ENCODE measurements at places on chromosomes 7 and 10.

- no peak for DNase-seq
These were observed 4.3 kb downstream of the SFXN3 start for GRCh38 chr10:101035314-101035713.

GRCh38 chr10:87593702-87594101, 66.0 kb upstream of the PAPSS2 start:
- DNase-seq, result no peak

DNA sequence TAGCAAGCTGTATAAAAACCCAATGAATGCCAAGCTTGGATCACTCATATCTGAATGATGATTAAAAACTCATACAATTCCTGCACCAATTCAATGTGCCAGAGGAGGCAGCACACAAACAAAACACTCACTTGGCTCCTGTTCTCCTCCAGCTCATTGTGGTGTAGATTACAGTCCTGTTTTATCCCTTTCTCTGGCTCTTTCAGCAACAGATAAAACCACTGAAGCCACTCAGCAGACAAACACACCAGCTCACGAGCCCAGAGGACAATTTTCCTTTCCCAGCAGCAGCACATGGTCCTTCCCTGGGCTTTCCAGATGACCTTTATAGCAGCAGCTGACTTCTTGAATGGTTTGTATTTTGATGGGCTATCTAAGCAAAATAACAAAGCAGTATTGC, 107.3 kb upstream of the STARD3NL start:
- no peak for DNase-seq

GRCh38 chr7:142405122-142405765, 147.4 kb upstream of the PRSS58 start:
- no peak for DNase-seq

DNA sequence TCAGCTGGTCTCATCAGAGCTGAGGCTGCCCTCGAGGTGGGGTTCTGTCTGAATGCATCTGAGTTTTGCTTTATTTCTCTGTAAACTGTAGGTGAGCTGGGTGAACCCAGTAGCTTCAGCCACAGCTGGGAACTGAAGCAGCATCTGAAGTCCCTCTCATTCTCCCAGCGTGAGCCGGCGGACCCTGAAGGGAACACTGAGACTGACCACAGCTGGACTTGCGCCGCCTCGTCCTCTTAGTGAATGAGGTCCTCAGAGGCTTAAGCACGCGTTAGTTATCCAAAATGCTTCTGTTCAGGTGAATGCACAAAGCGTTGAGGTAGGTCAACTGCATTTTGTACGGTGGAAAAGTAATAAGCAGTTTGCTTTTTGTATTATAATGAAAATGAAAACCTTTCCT, 76.6 kb downstream of the AMZ1 start:
- no peak for DNase-seq

DNA sequence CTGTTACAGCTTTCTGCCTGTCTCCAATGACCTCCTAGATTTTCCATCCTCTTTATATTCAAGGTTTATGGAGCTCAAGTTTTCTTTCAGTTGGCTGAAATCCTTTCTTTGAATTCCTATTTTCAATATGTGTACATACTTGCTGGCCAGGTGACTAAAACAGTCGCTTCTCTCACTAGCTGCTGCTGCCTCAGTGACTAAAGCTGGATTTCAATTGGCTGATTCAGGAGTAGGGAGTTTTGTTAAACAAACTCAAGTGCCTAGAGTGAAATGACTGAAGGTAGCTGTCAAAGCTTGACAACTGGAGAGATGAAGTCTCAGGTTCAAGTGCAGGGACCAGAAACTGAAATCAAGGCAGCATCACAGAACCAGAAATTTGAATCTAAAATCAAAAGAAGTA, 6.7 kb upstream of the POLR1F start:
- no peak for DNase-seq

DNA sequence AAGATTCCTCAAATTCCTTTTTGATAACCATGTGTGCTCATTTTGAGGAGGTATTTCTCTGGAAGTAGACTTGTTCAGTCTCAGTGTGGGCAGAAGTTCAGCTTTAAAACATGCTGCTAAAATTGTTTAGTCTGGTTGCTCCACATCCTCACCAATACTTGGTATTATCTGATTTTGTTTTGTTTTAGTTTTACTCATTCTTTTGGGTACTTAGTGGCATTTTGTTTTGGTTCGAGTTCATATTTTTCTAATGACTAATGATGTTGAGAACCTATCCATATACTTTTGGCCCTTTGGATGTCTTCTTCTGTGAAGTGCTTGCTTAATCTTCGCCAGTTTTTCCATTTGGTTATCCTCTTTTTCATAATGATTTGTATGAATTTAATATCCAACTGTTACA, 694.2 kb upstream of the FZD8 start:
- no peak for DNase-seq

DNA sequence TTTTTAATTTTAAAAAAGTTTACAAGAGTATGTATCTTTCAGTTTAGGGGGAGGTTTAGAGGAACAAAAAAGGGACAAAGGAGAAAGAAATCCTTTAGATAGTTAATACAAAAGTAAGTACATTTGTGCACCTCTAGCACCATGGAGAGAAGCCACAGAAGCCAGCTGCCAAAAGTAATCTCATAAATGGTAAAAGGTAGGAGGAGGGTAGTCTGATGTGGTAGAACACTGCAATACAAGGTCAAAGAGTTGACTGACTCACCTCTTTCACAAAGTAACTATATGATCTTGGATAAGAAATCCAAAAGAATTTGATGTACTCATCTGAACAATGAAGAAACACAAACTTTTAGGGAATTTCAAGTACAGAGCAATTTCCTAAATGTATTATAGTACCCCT, 68.1 kb downstream of the CNOT4 start:
- no peak for DNase-seq

DNA sequence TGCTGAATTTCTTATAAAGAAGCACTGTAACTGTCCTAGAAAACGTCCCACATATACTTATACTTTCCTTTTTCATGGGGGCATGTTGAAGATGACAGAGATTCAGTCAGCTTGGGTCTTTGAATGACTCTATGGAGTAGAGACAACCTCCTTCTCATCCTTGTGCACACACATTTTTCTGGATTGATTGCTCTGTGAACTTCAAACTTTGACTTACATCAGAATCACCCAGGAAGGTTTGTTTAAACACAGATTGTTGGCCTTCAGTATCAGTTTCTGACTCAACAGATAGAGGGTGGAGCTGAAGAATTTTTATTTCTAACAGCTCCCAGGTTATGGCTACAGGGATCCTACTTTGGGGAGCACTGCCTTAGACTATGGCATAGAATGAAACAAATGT, 97.6 kb upstream of the DGKB start:
- no peak for DNase-seq

GRCh38 chr10:3995302-3996210, 210.5 kb upstream of the KLF6 start:
- DNase-seq, result no peak

- DNase-seq, result no peak
These were observed 14.9 kb upstream of the ADGRA1 start for GRCh38 chr10:133072720-133073390.

DNA sequence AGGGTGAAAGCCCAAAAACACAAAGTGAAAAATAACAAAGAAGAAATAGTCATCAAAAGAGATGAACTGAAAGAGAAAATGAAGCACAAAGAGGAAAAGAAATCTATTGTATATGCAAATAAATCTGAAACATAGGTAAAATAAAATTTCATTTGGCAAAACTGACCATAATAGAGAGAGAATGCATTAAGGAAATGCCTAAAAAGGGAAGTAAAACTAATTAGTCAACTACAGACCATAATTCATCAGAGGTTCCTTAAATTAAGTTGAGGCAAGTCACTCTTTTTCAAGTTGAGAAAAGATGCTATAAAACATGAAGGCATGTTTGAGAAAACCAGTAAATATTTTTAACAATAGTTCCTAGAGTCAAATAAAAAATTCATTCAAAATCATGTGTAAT, 233.3 kb downstream of the LRRN3 start:
- DNase-seq, result no peak

DNA sequence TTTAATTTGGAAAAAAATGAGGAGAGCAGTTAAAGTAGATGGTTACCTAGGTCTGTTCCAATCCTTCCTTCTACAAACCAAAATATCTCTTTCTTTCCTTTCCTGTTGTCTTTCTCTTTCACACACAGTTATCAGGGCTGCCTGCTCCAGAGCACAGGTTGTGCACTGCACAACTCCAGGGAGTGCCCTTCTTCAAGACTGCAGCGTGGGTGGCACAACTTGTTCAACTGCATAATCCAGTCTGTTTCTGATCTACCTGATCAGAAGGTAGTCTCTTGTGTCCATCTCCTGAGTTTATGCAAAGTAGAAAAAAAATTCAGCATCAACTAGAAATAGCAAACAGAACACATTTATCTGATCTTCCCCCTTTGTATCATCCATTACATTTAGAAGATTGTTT, 78.1 kb upstream of the COL13A1 start:
- no peak for DNase-seq

- DNase-seq, result no peak
These were observed 103.0 kb upstream of the KIF5B start for GRCh38 chr10:32159264-32159663.

- DNase-seq, result no peak
These were observed 15.9 kb upstream of the TMEM72 start for GRCh38 chr10:44895280-44895679.

DNA sequence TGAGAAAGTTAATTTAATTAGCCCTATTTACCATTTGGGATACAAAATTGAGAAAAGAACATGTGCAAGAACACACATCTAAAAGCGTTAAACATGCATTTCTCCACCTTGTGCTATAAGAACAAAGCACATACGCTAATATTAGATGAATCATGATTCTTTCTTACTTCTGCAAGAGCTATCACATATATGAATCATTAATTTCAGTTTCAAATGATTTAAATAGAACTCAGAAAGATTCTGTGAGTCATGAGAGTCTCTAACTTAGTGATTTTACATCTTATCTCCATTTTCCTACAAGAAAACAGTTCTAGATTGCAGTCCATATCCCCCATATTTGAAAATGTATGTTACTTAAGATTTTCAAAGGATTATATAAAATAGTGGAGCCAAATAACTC, 173.9 kb downstream of the RNLS start:
- DNase-seq, result no peak

DNA sequence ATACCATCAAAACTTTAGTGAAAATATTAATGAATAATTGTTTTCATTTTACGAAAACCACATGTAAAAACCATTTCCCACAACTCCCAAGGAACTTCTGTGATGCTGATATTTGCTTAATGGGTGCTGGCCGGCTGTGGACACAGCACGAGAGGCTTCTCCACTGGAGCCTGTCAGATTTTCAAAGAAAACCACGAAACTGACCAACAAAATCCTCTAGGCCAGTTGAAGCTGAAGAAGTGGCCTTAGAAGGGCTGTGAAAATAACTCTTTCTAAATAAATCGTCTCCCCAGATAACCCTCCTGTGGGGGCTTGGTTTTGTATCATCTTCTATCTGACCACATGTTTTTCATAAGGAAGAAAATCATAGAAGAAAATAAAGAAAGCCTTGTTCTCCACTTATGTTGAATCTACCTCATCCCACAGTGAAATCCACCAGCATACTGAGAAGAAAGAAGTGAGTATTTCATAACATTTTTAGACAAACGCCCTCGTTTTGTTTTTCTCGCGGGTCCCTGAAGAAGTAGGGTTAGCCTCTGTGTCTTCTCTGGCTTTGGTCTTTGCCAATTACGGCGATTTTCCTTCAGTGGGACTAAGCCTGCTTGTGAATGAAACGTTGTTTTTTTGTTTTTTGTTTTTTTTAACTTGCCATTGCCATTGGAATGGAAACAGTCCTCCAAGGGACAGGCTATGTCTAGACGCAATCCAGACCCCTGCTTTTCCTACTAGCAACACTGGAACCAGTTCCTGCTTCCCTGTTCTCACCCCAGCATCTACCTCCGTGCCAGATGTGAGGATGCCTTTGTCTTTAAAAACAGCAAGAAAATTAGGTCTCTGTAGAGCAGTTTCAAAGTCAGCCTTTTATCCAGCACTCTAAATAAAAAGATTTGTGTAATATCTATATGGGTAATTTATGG, 123.9 kb downstream of the ADAM12 start:
- no peak for DNase-seq

DNA sequence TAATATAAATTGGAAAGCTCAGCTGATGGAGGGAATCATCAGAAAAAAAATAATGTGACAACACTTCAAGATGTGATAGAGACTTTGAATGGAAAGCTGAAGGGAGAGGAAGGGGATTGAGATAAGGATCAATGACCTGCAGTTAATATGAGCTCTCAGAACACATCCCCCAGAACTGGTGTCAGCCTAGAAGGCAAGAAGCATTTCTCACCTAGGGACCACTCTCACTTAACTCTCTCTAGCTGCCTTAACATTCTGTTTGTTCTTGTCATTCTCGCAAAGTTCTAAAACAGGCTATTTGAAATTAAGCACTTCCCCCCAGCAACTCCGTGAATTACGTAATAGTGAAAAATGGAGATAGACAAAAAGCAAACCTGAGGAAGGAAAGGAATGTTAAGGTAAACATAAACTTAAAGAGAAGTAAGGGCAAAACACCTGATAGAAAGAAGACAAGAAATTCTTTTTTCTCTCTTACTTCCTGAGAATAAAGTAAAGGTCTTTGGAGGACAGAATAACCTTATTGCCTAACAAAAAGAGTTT, 1.2 kb upstream of the MPP7 start:
- no peak for DNase-seq

GRCh38 chr7:54877683-54878082, 118.7 kb upstream of the SEC61G start:
- no peak for DNase-seq

DNA sequence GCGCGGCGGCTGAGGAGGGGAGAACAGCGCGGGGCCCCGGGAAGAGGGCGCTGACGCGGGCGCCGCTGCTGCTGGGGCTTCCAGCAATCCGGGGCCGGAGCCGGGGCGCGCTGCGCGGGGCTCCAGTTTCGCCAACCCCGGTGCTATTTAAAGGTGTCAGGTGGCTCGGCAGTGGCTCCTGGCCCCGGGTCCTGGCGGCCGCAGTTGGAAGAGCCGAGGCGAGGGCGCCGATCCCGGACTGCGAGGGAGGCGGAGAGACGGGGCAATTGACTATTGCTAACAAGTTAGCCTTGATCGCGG, 347 bp downstream of the LBX1 start:
- no peak for DNase-seq

GRCh38 chr7:135210888-135211178, 493 bp downstream of the WDR91 start:
- no peak for DNase-seq

Measured in stimulated activated CD4-positive, alpha-beta T cell treated with anti-CD3 and anti-CD28 coated beads, Interleukin-1b, Interleukin-23, amount 100 ng/mL, for 48 hours (primary cell).